NCI-H1436 treated with DMSO at 0.1 percent for 48 hours (cell line): ENCODE measurements at places on chromosomes 3 and 15.

GRCh38 chr3:64554096-64554920 is 133.5 kb downstream of the ADAMTS9 start:
- DNase-seq = no peak

DNA sequence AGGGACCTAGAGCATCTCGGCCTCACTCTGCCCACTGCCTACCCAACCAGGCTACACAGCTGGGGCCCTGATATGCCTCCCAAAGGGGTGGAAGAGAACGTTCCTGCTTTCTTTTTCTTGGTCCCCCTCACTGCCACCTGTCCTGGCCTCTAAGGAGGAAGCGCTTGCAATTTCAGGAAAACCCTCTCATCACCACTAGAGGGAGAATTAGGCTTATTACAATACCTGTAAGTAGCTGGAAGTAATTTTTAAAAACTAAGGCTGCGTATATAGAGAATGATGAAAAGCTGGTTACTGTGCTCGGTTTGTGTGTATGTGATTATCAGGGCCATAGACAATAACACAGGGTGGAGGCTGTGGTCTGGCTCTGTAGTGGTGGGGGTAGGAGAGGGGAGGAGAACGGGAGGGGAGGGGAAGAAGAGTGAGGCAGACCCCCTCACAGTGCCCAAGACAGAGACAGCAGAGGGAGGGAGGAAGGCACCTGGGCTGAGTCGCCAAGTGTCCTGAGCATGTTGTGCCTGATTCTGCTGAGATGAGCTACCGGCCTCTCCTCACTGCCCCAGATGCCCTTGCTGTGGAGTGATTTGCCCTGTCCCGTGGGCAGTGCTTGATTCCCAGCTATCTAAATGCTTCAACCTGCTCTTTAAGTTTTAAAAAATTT is 3.3 kb downstream of the GABRG3 start:
- DNase-seq = no peak

DNA sequence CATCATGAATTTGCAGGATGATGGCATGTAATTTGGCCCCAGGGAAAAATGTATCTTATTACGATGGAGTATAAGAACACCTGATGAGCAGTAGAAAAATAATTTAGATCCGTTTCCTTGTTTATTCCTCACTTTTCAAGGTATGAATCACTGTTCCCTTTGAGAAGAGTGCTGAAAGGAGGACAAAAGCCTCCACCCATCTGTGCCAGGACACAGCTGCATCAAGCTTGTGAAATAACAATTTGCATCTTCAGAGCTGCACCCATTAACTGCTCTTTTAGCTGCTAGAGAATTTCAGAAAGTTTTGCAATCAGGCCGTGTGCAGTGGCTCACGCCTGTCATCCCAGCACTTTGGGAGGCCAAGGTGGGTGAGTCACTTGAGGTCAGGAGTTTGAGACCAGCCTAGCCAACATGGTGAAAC is 9.6 kb downstream of the CLDND1 start:
- DNase-seq = no peak

GRCh38 chr3:11643201-11643603 is 513 bp downstream of the VGLL4 start:
- no peak for DNase-seq

DNA sequence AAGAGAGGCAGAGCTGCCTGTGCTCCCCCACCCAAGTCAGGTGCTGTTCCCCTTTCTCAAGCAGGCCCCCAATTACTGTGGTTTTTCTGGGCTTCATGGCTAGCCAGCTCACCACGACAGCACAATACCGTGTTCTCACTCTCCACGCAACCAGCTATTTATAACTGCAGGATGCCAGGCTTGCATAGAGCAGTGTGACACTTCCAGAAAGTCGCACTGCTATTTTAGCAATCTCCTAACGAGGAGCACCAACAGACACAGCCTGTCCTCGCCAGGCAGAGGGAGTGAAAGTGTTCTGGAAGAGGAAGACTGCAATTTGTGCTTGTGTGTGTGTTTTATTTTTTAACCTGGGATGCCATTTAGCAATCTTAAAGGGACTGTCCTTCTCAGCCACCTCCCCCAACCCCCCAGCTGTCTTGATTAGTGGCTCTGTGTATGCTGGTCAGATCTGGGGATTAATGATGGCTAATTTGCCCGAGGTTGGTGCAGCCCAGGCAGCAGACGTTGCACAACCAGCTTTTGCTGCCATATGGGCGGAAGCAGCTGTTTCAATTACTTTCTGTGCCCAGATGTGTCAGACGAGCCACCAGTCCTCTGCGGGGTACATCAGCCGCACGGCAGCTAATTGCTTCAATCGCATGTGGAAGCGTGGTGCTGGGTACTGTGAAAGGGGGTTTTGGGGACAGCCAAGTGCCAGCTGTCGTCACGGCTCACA is 268.0 kb upstream of the ARRDC4 start:
- DNase-seq = no peak

DNA sequence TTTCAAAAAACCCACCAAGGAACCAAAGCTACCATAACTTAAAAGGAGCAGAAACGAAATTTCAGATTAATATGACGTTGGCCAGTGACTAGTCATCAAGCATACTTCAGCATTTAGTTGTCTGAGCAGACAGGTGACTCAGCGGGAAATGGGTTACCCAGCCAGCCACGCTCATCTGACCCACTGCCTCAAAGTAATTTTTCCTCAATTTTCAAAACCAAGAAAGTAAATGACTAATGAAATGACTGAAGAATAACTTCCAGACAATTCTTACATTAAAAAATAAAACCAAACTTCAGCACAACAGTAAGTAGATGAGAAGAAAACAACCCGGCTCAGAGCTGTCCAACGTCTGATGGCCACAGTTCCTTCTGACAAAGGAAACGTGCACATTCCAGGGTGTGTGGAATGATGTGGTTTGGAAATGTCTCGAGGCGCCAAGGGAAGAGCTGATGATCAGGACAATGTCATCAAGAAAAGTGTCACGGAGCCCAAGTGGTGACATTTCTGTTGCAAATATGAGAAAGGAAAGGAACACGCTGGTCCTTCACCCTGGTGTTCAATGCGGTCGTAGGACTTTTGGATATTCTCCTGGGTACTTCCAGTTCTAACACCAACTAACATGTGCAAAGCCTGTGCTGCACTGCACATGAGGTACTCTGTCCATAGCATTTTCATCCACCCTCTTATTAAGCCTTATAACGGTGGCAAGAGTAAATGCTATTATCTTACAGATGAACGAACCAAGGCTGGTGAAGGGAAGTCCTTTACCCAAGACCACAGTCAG is 79.1 kb downstream of the FOXP1 start:
- no peak for DNase-seq

GRCh38 chr3:131597816-131598215 is 95.0 kb upstream of the MRPL3 start:
- no peak for DNase-seq

GRCh38 chr3:149969110-149969939 is 1.4 kb downstream of the PFN2 start:
- DNase-seq = no peak

- DNase-seq = no peak
These were observed 48.9 kb downstream of the SSUH2 start for GRCh38 chr3:8595695-8596115.

GRCh38 chr15:74768771-74769342 is 13.0 kb upstream of the CSK start:
- no peak for DNase-seq

DNA sequence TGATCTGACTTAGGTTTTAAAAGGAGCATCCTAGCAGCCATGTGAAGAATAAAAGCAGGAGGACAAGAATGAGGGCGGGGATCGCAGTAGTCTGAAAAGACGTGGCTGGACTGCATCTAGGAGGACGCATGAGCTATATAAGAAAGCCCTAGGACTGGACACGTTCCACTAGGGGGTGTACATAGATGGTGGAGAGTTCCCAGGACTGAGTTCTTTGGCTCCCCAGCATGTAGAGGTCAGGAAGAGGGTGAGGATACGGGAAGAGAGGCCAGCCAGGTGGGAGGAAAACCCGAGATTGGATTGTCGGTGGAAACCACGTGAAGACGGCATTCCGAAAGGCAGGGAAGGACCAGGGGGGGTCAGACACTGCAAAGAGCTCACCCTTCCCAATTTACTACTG is 64.2 kb upstream of the CFAP161 start:
- no peak for DNase-seq

DNA sequence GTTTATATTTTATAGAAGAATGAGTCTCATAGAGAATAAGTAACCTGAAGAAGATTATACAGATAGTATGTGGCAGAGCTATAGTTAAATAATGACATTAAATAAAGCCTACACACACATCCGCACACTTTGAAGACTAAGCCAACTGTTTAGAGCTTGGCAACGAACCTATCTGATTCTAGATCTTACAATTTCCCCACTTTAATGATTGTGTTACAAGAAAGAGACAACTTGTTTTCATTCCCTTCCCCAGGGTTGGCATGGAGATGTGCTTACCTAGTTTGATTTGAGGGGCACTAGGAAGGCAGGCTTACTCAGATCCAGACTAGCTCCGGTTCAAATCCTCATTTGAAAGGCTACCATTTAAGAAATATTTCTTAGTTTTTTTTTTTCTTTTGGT is 61.9 kb upstream of the CBLB start:
- DNase-seq = no peak

- DNase-seq = no peak
These were observed 452.6 kb downstream of the OCA2 start for GRCh38 chr15:27646531-27646930.

- DNase-seq = no peak
These were observed 60.3 kb upstream of the IQSEC1 start for GRCh38 chr3:13133471-13133981.

DNA sequence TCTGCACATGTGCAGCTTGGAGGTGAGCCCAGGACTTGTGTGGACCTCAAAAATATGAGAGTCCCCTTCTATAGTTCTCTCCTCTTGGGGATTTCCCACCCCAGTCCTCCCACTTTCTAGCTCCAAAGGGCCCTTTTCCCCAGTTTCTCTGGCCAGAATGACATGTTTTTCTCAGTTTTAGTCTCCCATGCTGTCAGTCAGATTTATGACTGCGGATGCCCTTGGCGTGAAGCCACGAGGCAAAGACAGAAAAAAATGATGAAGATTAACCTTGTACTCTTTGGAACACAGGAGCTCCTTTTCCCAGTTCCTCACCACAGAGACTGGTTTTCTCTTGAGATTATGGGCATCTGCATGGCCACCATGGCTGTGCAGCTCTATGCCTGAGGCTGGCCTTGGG is 72.0 kb upstream of the TTBK2 start:
- no peak for DNase-seq

GRCh38 chr15:27091270-27091940 is 120.4 kb downstream of the GABRG3 start:
- DNase-seq = no peak

DNA sequence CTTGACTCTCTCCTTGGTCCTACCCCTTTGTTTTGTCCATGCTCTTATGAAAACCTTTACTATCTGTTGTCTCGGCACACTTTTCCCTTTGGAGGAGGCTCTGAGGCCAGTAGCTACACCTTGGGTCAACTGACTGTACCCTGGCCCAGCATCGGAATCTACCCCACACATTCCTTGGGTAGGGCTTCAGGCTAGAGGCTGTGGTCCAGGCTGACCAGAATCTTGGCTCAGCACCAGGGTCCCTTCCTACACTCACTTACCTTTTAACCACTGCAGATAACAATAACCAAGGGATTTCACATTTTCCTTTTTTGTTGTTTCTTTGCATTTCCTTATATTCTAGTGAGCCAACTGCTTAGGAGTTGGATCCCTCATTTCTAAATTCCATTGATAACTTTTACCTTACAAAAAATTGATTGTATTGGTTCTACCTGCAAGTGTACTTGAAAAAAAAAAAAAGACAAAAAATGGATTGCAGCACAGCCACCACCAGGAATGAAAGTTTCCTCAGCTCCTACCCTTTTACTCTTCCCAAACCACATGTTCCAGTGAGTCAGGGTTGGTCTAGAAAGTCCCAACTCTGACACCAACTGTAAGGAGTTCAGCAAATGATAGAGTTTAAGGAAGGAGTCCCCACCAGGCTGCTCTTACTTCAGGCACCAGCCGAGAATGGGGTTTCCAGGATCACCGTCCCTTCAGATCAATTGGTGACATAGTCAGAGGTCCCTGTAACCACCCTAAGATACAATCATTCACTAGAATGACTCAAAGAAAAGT is 95.6 kb downstream of the FBLN2 start:
- DNase-seq = no peak

- DNase-seq = no peak
These were observed 87.5 kb upstream of the FAM3D start for GRCh38 chr3:58754074-58754473.

DNA sequence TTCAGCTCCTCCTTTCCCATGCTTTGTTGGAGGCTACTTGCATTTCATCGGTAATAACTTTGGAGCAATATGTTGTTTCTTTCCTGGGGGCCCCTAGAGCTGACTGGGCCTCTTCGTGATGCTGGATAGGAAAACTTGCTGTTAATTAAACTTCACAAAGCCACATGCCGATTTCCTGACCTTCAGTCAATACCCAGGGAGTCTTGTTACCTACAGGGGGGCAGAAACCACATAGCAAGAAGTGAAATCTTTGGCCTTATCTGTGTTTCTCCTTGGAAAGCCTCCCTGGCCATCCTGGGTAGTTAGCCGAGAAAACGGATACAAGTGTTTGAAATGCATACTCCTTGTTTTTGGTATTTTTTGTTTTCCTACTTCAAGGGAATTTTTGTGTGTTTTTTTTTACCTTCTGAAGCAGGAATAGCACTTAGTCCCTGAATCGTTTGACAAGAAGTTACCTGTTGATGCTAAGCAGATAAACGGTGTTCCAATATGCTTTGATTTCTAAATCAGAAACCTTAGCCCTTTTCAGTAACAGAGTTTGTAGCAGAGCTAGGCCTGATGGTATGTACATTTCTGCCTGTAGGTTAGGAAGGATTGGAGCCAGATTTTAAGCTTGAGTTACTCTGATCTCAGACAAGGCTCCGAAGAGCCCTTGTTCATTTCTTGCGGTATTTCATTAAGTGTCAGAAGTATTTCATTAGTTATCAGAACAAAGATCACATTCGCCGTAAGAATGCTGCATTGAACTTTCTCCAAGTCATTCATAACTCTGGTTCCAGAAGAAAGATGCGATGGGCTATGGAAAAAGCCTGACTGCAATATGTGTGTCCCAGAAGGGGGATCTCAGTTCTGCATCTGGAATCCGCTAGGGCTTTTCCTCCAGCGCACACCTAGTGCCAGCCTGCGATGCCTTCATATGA is 111.5 kb downstream of the THSD4 start:
- DNase-seq = no peak
